ENCODE measurements at places on chromosomes 6 and 20. TPM values are rescaled to one million over a fixed set of nuclear protein-coding genes. Genes with fewer than 3 reads are reported as not detected.

Gene ARFGEF2
- 11.4 TPM for polyA plus RNA-seq

Gene TEAD3
- 25.2 TPM for polyA plus RNA-seq

Gene BYSL
- polyA plus RNA-seq: 14.0 TPM

Gene LST1
- 24.7 TPM for polyA plus RNA-seq

Gene SOX18
- polyA plus RNA-seq: 0.69 TPM

Gene NR2E1
- not detected for polyA plus RNA-seq

Gene UBR2
- polyA plus RNA-seq: 12.9 TPM

Gene TUBB2B
- polyA plus RNA-seq: 11.2 TPM

Gene TMEM200A
- polyA plus RNA-seq: 5.3 TPM

Gene SIRPB1
- polyA plus RNA-seq: 0.98 TPM

Gene HTR1E
- polyA plus RNA-seq: not detected

Gene GRIK2
- polyA plus RNA-seq: not detected

Gene ZBTB12
- polyA plus RNA-seq: 0.92 TPM

Gene SLC13A3
- polyA plus RNA-seq: 0.48 TPM

Gene CRISP3
- polyA plus RNA-seq: not detected

Gene PSORS1C1
- 5.4 TPM for polyA plus RNA-seq

Gene LINC00237
- not detected for polyA plus RNA-seq

Gene TNFRSF6B
- 186 TPM for polyA plus RNA-seq

Gene SLC17A3
- not detected for polyA plus RNA-seq

Gene TPBG
- 0.92 TPM for polyA plus RNA-seq

Gene BPI
- not detected for polyA plus RNA-seq

Gene PHACTR2
- polyA plus RNA-seq: 4.2 TPM

Data from sigmoid colon (tissue), 7 donors.